ENCODE measurements at places on chromosomes 16 and 17.

DNA sequence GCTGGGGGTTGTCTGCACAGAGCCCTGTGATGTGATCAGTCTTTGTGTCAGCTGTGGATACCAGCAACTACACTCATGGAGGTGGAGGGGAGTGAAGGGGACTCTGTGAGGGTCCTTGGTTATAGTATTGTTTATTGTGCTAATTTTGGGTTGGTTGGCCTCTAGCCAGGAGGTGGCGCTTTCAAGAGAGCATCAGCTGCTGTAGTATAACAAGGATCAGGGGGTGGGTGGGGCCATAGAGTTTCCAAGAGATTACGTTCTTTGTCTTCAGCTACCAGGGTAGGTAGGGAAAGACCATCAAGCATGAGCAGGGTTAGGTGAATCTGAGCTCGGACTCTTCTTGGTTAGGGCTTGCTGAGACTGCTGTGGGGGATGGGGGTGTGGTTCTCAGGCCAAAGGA is 97.1 kb upstream of the HS3ST3A1 start:
- DNase-seq = no peak

DNA sequence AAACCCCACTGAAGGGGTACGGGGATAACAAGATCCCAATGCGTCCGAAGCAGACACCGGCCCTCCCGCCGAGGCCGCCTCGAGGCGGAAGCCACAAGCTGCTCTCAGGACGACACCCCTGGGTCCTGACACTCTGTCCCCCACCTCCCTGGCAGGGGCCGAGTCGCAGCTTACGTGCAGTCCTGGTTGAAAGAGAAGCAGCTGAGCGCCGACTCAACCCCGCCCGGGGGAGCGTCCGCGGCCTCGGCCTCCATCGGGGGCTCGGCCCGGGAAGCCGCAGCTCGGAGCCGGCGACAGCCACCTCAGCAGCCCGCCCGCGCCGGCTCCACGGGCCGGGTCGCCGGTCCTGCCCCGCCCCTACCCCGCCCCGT is at the start of gene WIPI1:
Gene WIPI1 (minus strand): TSS at position 329 of the 371 bp plus-strand sequence. CDS start 75 bp downstream, at position 254.
- DNase-seq = no peak

GRCh38 chr17:57531648-57532504 is 213.2 kb downstream of the CCDC182 start:
- no peak for DNase-seq

DNA sequence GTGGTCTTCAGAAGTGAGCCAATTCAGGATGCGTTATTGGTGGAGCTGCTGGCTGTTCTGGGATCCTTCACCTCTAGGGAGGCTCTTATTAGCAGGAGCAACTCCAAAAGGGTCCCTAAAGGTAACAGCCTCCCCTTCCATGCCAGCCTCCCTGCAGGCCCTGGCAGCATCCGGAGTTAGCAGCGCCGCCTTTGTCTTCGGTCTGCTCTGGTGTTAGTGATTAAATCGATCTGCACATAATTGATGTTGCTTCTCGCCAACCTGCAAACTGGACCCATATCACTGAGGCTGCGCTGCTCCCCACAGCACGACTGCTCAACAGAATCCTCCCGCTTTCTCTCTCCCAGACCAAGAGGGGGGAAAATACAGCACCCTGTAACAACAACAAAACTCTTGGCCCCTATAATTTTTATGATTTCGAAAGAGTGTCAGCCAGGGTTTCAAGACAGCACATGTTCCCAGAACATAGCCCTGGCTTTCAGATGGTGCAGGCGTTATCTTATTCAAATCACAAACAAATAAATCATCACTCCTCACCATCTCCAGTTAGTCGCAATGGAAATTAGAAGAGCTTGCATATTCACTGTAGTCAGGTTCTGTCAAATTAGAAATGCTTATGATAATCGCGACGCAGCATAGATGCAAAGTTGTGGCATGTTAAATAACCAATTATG is 76.0 kb downstream of the IRX3 start:
- DNase-seq = no peak

- no peak for DNase-seq
Observed at GRCh38 chr17:82599674-82600661, 48.3 kb downstream of the WDR45B start.

DNA sequence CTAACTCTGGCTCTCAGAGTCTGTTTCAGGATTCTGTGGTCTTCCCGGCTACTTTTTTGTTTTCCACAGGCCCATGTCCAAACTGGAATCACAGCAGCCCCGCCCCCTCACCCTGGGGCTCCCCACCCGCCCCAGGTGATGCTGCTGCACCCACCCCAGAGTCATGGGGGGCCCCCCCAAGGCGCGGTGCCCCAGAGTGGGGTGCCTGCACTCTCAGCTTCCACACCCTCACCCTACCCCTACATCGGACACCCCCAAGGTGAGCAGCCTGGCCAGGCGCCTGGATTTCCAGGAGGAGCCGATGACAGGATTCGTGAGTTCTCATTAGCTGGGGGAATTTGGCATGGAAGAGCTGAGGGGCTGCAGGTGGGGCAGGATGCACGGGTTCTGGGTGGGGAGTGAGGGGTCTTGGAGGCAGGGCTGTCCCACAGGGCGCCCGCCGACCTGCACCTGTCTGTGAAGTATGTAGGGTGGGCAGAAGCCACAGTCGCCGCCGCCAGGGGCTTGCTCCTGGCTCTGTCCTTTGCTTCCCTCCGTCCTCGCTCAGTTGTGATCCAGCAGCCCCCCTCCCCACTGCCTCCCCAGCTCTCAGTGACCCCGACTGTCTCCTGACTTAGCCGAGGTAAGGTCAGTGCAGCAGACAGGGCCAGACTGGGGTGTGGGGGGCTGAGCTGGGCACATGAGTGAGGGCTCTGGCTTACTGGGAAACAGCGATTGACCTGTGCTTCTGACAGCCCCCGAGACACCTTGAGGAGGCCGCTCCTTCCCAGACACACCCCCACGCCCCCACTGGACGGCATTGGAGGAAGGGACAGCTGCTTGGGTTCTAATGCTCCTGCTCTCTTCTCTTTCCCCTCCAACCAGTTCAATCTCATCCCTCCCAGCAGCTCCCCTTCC is 10.0 kb downstream of the TUFM start:
- no peak for DNase-seq

- DNase-seq = no peak
Observed at GRCh38 chr17:6327007-6327406, 107.9 kb downstream of the AIPL1 start.

Measured in GM12891 (cell line).